ENCODE measurements at places on chromosomes 5 and 9.

DNA sequence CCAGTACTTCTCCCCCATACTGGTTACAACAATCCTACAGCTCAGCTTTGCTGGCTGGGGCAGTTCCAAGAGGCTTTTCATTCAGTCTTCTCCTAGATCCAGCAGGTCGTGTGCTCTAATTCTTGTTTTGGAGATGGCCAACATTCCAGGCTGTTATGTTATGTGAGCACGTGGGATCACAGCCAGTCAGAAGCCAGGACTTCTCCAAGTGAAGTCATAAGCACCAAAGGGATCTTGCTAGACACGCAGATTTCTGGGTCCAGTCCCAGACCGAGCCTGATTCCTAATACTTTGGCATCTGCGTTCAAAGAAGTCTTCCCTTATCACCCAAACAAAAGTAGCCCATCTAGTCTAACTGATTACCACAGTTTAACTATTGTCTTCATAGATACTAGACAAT, 1.4 kb upstream of the LARP1 start:
- DNase-seq, result no peak

DNA sequence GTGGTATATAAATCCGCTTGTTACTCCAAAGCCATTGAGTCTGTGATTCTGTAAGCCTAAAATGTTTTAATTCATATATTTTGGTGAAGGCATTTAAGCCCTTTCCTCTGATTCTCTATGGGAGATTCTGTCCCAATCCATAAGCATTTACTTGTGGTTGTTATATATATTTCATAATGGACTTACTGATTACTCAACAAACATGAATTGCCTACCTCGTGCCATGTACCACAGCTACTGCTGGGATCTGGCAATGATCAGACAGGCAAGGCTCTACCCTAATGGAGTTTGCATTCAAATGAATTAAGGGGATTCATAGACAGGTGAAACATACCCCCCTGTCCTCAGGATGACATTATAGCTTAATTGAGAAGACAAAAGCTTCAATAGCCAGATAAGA, 54.5 kb downstream of the C9orf152 start:
- no peak for DNase-seq

- no peak for DNase-seq
These were observed 10.3 kb upstream of the CD180 start for GRCh38 chr5:67206929-67207328.

GRCh38 chr5:158313027-158313732, 454.2 kb upstream of the CLINT1 start:
- DNase-seq, result no peak

DNA sequence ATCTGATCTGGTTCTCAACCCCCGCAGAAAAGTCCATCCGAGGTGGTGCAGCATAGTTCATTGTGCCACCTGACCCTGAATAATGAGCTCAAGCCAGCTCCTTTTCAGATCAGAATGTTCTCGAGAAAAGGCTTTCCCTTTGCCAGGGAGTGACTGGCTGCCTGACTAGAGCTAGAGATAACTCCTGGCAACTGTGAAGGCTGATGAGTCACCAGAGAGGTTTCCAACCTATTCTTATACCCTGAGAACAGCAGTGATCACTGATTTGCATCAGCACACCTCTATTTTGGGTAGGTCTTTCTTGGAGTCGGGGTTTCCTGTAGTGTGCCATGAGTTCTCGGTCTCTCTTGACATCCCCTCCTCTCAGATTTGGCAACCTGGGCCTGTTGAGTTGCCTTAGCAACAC, 127.9 kb downstream of the PIK3R1 start:
- DNase-seq, result no peak

GRCh38 chr5:40879163-40879942, 29.9 kb upstream of the C7 start:
- DNase-seq, result peak; percentile 57

- no peak for DNase-seq
These were observed 179.9 kb upstream of the KLF4 start for GRCh38 chr9:107669422-107669821.

DNA sequence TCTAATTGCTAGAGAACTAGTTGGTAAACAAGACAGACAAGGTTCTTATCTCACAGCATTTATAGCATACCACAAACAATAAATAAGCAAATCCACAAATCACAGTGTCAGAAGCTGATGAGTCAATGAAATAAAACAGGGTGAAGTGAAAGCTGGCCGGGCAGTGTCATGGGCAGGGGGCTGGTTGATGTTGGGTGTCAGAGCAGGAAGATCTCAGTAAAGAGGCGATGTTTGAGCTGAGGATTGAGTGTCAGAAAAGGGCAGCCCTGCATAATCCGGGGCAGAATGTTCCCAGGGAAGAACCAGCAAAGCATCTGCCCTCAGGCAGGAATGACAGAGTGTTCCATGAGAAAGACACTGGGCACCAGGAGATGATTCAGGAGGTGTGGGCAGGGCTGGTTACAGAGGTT, 183.4 kb downstream of the GOLPH3 start:
- no peak for DNase-seq

DNA sequence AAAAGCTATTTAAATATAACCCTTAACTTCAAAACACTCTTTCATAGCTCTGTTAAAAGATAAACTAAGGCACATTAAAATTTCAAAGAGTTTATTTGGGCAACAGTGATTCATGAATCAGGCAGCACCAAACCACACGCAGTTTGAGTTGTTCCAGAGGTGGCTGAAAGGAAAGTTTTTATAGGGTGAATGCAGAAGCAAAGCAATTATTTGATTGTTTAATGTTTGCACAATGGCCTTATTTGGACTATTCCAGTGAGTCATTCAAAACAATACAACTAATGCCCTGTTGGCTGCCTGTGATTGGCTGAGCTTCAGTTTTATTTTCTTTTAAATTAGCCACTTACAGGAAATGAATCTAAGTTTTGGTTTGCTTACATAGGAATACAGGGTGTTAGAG, 125.3 kb downstream of the CEP120 start:
- DNase-seq, result no peak

- DNase-seq, result no peak
These were observed 89.5 kb downstream of the MPDZ start for GRCh38 chr9:13190040-13190439.

- no peak for DNase-seq
These were observed 161.7 kb upstream of the CDH12 start for GRCh38 chr5:23014825-23015224.

DNA sequence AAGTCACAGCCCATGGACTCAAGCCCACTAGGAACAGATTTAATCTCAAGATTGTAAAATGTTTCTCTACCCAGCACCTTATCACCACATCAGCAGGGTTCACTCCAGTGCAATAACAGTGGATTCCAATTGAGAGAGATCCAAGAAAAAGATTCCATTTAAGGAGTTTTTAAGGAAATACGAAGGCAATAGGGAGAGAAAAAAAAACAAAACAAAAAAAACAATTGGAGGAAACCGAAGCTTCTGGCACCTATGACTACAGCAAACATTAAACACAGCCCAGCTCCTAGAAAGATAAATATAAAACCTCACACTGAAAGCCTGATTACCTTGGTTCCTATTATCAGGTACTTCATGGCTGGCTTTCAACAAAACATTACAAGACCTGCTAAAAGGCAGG, 192.7 kb downstream of the DAB2IP start:
- DNase-seq, result no peak

- DNase-seq, result no peak
These were observed 112.3 kb downstream of the MARCHF3 start for GRCh38 chr5:126917918-126918614.

DNA sequence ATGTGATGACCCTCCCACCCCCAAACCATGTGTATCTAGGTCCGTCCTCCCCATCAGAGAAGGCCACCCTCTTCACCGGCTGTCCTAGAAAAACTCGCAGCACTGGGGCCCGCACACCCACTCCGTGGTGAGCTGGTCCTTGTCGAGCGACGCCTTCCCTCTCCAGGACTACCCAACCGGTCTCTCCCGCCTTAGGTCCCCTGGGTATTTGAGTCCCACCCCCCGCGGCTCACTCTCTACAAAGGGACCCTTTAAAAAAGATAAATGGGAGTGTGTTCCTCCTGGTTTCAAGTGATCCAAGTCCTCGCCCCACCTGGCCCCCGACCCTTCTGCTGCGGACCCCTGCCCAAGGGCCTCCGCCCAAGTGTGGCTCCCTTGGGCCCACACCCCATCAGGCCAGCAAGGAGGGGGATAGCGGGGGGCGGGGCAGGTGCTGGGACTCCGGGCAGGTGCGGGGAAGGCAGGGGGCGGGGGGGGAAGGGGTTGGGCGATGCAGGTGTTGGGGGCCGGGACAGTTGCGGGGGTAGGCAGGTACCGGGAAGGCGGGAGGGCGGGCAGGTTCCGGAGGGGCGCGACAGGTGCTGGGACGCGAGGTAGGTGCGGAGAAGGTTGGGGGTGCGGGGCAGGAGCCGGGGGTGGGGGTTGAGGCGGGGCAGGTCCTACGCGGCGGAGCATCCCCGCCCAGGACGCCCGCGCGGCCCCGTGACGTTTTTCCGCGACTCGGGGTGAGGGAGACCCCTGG, 970 bp upstream of the ARRDC1 start:
- no peak for DNase-seq

- DNase-seq, result no peak
These were observed 32.9 kb downstream of the NKD2 start for GRCh38 chr5:1041225-1042143.

GRCh38 chr5:15669826-15670225, 169.8 kb downstream of the FBXL7 start:
- DNase-seq, result no peak

- peak; percentile 49 for DNase-seq
These were observed 304.5 kb upstream of the RFX3 start for GRCh38 chr9:3830291-3830690.

- DNase-seq, result no peak
These were observed 82.1 kb downstream of the PRKACG start for GRCh38 chr9:68931821-68932220.

- DNase-seq, result no peak
These were observed 41.2 kb upstream of the ABCA1 start for GRCh38 chr9:104969116-104969515.

DNA sequence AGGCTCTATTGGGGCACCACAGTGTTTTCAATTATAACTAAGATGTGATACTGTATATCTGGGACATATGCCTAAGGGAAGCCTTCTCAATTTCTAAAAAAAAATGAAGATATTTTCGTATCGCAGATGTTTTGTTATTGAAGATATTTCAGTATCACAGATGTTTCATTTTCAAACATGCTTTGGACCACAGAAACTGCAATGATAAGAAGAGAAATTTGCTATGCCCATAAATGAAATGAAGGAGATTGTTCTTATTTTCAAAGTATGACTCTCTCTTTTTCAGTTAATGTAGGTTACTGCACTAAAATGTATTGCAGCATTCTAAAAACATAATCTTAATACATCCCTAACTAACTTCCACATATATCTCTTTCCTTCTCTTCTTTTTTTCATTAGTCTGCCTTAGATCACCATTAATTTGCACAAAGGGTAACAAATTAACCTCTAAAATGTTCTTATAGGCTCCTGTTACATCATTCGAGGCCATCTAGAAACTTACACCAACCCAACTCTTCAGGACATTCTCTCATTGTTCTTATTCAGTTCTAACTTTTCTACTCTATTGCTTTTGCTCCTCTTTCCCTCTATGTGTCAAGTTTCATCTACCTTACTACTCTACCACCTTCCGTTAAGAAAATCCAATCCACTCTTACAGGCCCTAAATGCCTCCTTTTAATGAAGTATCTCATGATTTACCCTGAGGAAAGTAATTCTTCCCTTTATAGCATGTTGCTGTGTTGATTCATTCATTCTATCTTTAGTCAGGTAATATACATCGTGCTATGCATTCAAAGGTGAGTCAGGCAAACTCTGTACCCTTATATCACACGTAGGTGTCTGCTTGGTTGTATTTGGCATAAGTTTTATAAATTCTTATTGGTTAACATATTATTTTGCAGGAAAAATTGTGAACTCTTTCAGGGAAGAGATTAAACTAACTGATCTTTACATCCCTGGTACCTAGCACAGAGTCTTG, 70.5 kb downstream of the ST8SIA4 start:
- DNase-seq, result no peak

DNA sequence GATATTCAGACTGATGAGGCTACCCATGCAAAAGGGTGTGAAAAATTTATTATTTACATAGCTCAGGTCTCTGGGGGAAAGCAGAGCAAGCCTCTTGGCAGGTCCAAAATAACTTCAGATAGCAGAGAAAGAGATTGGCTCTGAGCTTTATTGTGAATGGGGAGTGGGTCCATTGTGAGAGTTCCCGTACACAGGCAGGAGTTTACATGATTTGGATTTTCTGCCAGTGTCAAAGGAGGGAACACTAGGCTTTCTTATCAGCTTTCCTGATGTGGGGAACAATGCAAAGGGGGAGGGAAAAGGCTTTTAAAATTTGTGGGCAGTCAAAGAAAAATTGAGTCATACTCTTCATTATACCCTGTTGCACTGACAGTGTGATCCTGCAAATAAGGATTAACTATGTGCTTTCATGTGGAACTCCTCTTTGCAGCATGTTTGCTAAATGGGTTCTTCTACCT, 615.0 kb upstream of the RIOK2 start:
- DNase-seq, result no peak

GRCh38 chr5:119344231-119344630, 11.6 kb upstream of the TNFAIP8 start:
- DNase-seq, result no peak

DNA sequence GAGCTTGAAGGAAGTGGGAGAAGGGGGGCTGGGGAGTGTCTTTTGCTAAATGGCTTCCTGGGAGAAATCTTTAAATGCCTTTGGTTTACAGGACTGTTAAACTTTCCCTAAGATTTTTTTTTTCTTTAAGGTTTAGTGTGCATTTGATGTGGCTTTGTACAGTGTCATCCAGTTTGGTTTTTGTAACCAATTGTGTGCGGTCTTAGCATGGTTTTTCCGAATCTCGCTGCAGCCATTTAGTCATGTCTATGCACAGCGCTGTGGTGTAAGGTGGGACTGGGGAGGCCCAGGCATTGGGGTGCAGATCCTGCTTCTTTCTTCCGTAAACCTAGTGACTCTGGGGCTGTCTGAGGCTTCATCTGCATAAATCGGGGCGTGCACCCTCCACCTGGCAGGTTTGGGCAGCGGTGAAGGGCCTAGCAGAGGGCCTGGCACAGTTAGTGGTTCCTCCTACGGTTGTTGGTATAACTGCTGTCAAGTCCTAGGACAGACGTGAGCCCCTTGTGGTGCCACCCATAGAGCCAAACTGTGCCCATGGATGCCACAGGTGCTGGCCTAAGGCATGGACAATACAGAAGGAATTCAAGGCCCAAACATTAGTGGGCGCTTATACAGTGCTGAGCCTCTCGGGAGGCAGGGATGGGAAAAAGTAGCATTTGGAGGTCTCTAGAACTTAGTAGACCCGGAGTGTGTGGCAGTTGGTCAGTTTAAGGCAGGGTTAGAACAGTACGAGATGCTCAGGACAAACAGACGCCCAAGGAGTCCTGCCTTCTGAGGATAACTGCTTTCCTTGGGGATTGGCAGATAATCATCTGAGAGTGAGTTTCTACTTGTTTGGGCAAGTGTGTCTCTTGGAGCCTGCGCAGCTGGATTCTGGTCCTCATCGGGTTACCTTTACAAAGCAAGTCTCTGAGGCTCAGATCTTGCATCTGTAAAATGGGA, 1.5 kb downstream of the PRRC2B start:
- no peak for DNase-seq

DNA sequence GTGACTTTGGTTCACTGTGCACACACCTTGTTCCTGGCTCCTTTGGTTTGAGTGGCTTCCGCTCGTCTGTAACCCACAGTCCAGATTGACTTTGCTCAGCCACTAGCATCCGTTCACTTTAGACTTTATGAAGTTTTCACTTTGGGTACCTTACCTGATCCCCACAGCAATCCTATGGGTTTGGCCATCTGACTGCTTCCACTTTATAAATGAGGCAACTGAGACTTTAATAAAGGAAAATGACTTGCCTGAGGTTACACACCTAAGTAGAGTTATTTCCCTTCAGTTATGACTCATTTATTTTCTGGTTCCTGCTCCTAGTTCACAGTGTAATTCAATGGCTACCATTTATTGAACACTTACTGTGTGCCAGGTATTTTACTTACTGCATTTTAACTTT, 94.2 kb upstream of the SAP30L start:
- no peak for DNase-seq
